Right atrium auricular region (tissue), 2 donors: ENCODE measurements at places on chromosomes 4 and X. TPM values are rescaled to one million over a fixed set of nuclear protein-coding genes. Genes with fewer than 3 reads are reported as not detected.

DNA sequence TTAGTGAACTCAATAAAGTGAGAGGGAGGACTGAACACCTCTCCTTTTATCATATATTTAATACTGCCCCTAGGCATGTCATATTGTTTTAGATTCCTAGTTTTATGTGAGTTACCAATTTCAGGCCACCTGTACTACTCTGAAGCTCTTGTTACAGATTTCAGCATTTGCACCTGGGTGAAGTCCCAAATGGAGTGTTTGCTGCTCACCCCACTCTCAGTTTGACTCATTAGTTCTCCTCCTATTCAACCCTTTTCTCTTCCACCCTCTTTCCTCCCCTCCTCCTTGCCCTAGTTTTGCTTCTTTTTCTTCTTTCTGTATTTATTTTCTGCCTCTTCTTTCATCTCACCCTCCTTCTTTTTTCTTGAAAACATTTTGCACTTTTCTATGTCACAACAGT lies 1852.2 kb upstream of the IGFBP7 start:
- no peak for DNase-seq
- no peak overlapping the region for H3K27ac ChIP-seq
- no peak overlapping the region for H3K4me3 ChIP-seq
- no peaks in the 10 kb centered on the region for H3K4me1 ChIP-seq
- no peaks in the 10 kb centered on the region for H3K27me3 ChIP-seq

GRCh38 chrX:74344280-74344622 lies 40.3 kb downstream of the ZCCHC13 start:
- no peaks in the 10 kb centered on the region for H3K4me1 ChIP-seq
- H3K27me3 ChIP-seq: no peaks in the 10 kb centered on the region
- no peak for DNase-seq
- no peak overlapping the region for H3K4me3 ChIP-seq
- no peaks in the 10 kb centered on the region for H3K36me3 ChIP-seq
- no peak overlapping the region for H3K27ac ChIP-seq

TENM3 gene
- total RNA-seq: 15.9 TPM

DNA sequence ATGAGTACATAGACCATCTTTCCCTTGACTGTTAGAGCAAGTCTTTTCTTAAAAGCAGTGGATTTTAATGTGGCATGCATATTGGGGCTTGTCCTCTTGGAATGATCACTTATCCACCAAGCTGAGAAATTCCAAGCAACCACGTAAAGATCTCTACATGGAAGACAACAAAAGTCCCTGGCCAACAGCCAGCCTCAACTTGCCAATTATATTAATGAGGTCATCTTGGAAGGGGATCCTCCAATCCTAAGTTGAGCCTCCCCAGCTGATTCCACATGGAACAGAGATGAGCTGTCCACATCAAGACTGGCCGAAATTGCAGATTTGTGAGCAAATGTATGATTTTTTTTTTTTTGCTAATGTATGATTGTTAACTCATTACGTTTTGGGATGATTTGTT lies 20.6 kb upstream of the FTHL17 start:
- no peaks in the 10 kb centered on the region for H3K4me1 ChIP-seq
- no peaks in the 10 kb centered on the region for H3K36me3 ChIP-seq
- H3K4me3 ChIP-seq: no peak overlapping the region
- H3K27me3 ChIP-seq: no peaks in the 10 kb centered on the region
- DNase-seq: no peak
- no peak overlapping the region for H3K27ac ChIP-seq

FABP2 gene
- not detected for total RNA-seq

DNA sequence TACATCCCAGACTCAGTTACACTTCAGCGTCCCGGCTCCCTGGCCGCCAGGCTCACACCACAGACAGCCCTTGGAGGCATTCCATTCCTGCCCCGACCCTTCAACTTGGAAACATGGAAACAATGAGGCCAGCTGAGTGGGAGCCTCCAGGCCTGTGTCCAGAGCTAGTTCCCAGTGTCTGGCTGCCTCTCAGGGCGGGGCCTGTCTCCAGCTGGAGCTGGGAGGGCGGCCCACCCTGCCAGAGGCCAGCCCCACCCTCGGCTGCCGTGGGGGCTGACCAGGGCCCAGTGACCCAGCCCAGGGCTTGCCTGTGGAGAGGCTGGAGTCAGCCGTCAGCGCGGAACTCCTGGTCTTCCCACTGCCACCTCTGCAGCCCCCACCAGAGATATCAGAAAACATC lies 37.4 kb upstream of the SPON2 start:
- peaks cover 52% of the 10 kb centered on the region for H3K4me1 ChIP-seq
- peaks cover 37% of the 10 kb centered on the region for H3K36me3 ChIP-seq
- DNase-seq: peak; percentile 92
- peak overlapping the region; percentile 72 for H3K27ac ChIP-seq
- no peaks in the 10 kb centered on the region for H3K27me3 ChIP-seq

- H3K4me3 ChIP-seq: no peak overlapping the region
- H3K36me3 ChIP-seq: no peaks in the 10 kb centered on the region
- no peak for DNase-seq
- H3K27ac ChIP-seq: no peak overlapping the region
- H3K4me1 ChIP-seq: no peaks in the 10 kb centered on the region
- no peaks in the 10 kb centered on the region for H3K27me3 ChIP-seq
These were observed 197.4 kb downstream of the PTTG2 start for GRCh38 chr4:38157592-38157991.

DNA sequence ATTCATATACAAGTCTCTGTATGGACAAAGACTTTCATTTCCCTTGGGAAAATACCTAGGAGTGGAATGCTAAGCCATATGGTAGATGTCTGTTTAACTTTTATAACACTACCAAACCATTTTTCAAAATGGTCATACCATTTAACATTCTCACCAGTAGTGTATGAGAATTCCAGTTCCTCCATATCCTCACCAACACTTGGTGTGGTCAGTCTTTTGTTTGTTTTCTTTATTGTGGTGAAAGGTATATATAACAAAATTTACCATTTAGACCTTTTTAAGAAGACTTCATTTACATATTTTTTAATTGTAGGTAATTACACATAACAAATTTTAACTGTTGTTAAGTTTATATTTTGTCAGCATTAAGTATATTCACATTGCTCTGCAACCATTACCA lies 12.7 kb upstream of the APLN start:
- H3K27me3 ChIP-seq: no peaks in the 10 kb centered on the region
- no peak overlapping the region for H3K4me3 ChIP-seq
- H3K36me3 ChIP-seq: no peaks in the 10 kb centered on the region
- no peaks in the 10 kb centered on the region for H3K4me1 ChIP-seq
- H3K27ac ChIP-seq: no peak overlapping the region

- H3K27me3 ChIP-seq: no peaks in the 10 kb centered on the region
- H3K4me1 ChIP-seq: no peaks in the 10 kb centered on the region
- no peak overlapping the region for H3K4me3 ChIP-seq
- H3K36me3 ChIP-seq: no peaks in the 10 kb centered on the region
- no peak overlapping the region for H3K27ac ChIP-seq
- DNase-seq: no peak
These were observed 42.6 kb downstream of the CXCL1 start for GRCh38 chr4:73911746-73912145.

- H3K4me1 ChIP-seq: no peaks in the 10 kb centered on the region
- DNase-seq: no peak
- H3K4me3 ChIP-seq: no peak overlapping the region
- H3K36me3 ChIP-seq: no peaks in the 10 kb centered on the region
- no peak overlapping the region for H3K27ac ChIP-seq
These were observed 426.3 kb downstream of the KCNIP4 start for GRCh38 chr4:21522296-21522695.

DNA sequence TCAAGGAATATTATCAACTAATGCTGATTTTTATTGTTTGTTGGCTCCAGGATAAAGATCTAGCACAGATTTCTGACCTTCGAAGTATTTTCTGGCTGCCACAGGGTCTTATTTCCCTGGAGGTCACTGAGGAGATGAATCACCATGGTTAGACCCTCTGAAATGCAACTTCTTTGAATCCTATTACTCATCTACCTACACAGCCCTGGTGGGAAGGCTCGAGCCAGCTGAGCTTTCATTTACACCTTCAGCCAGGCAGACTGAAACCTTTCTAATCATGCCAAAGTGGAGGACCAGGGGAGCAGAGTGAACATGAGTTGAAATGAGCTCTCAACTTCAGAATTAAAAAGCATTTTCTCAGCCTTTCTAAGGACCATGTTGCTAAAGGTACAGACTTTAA lies 130.5 kb downstream of the SMIM20 start:
- no peaks in the 10 kb centered on the region for H3K27me3 ChIP-seq
- H3K36me3 ChIP-seq: no peaks in the 10 kb centered on the region
- no peak overlapping the region for H3K4me3 ChIP-seq
- no peak overlapping the region for H3K27ac ChIP-seq
- DNase-seq: no peak

DNA sequence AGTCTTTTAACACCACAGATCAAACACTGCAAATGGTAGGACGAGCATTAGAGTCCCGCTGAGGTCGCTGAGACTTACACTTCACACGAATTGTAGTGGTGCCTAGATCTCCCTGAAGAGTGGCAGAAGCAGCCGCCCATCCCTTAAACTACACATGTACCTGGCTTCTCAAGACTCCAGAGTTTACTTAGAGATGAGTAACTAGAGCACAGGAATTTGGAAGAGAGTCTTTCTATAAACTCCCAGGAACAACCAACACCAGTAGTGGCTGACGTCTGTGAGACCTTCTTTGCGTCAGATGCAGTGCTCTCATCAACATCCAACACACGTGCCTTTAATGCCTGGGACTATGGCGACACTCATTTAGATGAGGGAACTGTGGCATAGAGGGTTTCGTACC lies 12.6 kb downstream of the SORBS2 start:
- peaks cover 36% of the 10 kb centered on the region for H3K4me1 ChIP-seq
- no peak for DNase-seq
- no peaks in the 10 kb centered on the region for H3K27me3 ChIP-seq

FAM47A gene
- not detected for total RNA-seq

CDS1 gene
- 0.30 TPM for total RNA-seq

DNA sequence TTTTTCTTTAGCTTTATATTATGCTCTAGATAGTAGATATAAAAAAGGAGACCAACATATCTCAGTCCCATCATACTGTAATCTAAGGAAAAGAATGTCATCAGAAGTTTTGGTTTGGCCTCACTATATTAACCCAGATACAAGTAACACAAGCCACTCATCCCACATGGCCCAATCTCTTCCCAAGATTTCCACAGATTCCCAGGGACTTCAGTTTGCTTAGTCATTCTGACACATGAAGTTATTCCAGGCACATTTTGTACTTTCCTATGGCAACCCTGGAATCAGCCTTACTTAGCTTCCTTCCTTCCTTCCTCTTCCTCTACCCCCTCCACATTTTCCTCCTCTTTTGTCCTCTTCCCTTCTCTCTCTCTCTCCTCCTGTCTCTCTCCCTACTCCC lies 21.7 kb upstream of the DCLK2 start:
- no peaks in the 10 kb centered on the region for H3K27me3 ChIP-seq
- H3K4me3 ChIP-seq: no peak overlapping the region

GRCh38 chrX:48823053-48823452 lies 3.3 kb upstream of the ERAS start:
- no peak for DNase-seq
- no peaks in the 10 kb centered on the region for H3K27me3 ChIP-seq
- no peak overlapping the region for H3K4me3 ChIP-seq
- H3K36me3 ChIP-seq: no peaks in the 10 kb centered on the region
- H3K4me1 ChIP-seq: no peaks in the 10 kb centered on the region
- no peak overlapping the region for H3K27ac ChIP-seq

DNA sequence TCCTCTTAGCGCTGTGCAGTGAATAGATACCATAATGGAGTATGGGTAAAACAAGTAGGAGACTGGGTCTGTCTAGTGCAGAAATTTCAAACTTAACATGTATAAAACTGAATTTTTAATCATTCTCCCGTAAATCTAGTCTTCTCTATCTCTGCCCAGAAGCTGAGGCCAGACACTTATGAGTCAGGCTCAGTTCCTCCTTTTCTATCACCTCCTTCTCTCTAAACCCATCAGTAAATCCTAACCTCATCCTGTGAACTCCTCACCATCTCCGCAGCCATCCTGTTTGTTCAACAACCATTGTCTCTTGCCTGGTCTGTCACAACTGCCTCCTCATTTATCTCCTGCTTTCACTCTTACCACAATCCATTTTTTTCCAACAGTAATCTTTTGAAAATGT lies 19.8 kb upstream of the SGMS2 start:
- no peaks in the 10 kb centered on the region for H3K4me1 ChIP-seq
- H3K27me3 ChIP-seq: no peaks in the 10 kb centered on the region
- H3K36me3 ChIP-seq: no peaks in the 10 kb centered on the region
- DNase-seq: no peak
- H3K4me3 ChIP-seq: no peak overlapping the region

DNA sequence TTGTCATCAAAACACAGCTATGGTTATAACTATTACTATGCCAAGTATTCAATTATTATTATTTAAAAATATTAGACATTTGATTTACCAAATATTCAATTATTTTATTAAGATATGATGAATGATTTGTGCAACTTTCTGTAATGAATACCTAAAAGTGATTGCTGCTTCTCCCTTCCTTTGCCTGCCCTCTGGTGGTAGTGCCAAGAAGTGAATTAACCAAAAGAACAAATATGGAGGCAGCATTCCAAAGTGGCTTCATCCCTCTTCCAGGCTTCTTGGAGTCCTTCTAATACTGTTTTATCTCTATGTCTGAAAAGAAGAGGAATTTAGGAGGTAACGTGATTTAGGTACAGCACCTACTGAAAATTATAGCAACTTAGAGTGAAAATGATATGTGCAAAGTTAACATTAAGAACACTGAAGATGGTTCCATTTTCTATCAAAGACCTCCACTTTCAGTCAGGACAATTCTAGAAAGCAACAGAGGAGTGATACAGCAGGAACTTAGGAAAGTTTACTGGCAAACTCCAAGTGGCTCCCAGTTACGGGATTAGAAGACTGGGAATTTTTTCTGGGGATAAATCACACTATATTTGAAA lies 43.0 kb downstream of the ENPEP start:
- no peak overlapping the region for H3K27ac ChIP-seq
- DNase-seq: no peak
- H3K4me1 ChIP-seq: no peaks in the 10 kb centered on the region
- H3K27me3 ChIP-seq: no peaks in the 10 kb centered on the region
- H3K36me3 ChIP-seq: no peaks in the 10 kb centered on the region
- no peak overlapping the region for H3K4me3 ChIP-seq

PASD1 gene
- not detected for total RNA-seq

CTAG1A gene
- not detected for total RNA-seq

ZAR1 gene
- not detected for total RNA-seq

- H3K27ac ChIP-seq: no peak overlapping the region
- H3K36me3 ChIP-seq: no peaks in the 10 kb centered on the region
- H3K4me1 ChIP-seq: no peaks in the 10 kb centered on the region
- no peak for DNase-seq
- no peak overlapping the region for H3K4me3 ChIP-seq
- H3K27me3 ChIP-seq: no peaks in the 10 kb centered on the region
These were observed 379.9 kb downstream of the PDGFC start for GRCh38 chr4:156591679-156592078.
